Fibroblast of the aortic adventitia (primary cell): ENCODE measurements at places on chromosomes 7 and 10. TPM values are rescaled to one million over a fixed set of nuclear protein-coding genes. Genes with fewer than 3 reads are reported as not detected.
A peak's percentile ranks its signal among the peaks of the same experiment; 100 is the strongest.

DNA sequence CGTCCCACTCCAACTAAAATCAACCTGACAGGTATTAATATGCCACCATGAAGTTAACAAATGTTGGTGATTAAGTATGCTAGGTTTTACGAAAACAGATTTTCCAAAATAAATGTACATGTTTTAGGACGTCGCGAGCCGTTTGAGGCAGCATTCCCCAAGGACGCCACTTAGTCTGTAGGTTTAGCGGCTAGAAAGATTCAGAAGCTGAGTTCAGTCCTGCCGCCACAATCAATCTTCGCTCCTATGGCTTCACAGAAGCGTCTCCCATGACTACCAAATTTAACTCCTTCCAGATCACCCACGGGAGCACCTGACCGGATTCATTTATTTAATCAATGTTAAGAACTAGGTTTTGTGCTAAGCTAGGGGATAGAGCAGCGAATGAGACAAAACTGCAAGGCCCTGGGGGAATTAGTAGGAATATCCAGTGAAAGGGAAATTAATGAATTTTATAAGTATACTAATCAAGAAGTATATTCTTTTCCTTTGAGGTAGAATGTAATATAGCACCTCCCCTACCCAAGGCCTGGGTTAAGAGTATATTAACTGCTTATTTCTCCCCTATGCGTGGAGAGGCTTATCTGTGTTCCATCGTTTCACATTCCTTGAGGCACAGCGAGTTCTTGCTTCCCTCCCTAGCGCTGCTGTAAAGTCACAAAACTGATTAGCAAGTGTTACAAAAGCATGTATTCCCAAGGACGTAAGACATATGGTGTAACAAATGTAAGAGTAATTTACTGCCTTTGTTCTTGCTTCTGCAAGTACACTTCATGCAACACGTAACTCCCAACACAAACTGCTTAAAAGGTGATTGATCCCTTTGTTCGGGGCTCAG lies 994 bp upstream of the CYP51A1 start:
- DNase-seq: peak; percentile 48

- no peak for DNase-seq
These were observed 26.9 kb downstream of the SPOCK2 start for GRCh38 chr10:72061491-72061890.

DNA sequence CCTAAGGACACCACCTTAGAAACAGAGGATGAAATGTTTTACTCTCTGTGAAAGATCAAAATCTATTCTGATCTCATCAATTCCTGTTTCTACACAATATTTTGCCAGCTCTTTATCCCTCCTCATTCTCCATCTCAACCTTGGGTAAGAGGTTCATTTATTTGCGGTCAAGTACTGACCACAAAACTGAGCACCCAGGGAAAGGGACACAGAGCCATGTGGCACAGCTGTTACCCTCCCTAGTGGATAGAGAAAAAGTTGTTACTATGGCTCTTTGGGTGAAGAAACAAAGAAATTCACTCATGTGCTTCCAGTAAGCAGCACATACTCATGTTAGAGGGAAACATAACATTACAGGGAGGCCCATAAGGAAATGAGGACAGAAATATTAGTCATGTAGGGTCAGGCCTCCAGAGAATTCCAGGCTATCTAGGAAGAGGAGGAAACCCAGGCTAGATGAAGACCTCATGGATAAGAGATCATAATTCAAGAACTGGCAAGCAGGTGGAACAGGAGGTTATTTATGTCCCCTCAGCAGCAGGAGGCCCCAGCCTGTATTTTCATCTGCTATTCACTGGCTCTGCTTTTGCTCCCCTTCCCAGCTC lies 114.5 kb downstream of the ATE1 start:
- peak; percentile 46 for DNase-seq

DNA sequence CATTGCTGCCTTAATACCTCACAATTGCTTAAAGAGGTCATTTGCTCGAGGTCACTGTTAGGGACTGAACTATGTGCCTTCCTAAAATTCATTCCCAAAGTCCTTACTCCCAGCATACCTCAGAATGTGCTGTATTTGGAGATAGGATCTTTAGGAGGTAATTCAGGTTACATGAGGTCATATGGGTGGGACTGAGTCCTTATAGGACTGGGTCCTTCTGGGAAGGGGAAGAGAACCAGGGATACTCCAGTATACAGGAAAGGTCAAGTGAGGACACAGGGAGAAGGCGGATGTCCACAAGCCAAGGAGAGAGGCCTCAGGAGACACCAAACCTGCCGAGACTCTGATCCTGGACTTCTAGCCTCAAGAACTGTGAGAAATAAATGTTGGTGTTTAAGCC lies 253.3 kb downstream of the PRPF18 start:
- DNase-seq: no peak

- no peak for DNase-seq
These were observed 57.5 kb downstream of the GLRX3 start for GRCh38 chr10:130193493-130194193.

DNA sequence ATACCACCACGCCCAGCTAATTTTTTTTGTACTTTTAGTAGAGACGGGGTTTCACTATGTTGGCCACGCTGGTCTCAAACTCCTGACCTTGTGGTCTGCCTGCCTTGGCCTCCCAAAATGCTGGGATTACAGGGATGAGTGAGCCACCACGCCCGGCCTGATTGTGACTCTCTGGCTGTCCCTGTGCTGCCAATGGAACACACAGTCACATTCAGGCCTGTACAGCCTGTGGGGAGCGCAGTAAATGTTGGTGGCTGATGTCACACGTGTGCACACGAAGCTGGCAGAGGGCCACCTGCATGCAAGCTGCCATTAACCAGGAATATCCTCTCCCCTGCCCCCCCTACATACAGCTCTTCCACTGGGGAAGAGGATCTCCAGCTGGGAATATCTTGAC lies 22.1 kb downstream of the POLL start:
- no peak for DNase-seq

DNA sequence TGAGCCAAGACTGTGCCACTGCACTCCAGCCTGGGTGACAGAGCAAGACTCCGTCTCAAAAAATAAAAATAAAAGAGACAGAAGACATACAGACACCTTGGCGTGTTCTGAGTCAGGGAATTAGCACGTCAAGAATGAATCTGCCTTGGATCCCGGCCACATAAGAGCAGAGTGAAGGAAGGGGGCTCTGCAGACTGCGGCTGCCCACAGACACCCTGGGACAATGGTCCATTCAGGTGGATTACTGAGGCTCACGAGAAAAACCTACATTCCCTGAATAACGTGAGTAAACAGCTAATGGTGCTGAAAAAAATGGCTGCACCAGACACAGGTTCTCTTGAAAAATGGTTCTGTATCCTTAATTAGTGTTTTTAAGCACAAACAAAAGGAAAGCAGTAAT lies 100.1 kb upstream of the FGFR2 start:
- DNase-seq: no peak

DNA sequence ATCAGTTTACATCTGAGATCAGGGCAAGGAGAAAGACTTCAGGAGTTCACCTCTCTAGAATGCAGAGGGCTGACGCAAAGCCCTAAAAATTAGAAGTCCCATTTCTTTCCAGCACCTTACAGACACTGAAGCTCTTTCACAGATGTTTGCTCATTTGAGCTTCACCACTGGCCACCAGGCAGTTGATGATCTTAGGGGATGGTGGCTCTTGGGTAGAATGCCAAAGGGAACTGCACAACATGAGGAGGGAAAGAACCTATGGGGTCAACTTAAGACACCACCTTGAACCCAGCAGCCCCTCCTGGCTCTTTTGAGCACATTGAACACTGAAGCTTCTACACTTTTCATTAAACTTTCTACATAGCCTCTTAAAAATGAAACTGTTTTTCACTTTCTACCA lies 390.3 kb upstream of the CELF2 start:
- DNase-seq: no peak

DNA sequence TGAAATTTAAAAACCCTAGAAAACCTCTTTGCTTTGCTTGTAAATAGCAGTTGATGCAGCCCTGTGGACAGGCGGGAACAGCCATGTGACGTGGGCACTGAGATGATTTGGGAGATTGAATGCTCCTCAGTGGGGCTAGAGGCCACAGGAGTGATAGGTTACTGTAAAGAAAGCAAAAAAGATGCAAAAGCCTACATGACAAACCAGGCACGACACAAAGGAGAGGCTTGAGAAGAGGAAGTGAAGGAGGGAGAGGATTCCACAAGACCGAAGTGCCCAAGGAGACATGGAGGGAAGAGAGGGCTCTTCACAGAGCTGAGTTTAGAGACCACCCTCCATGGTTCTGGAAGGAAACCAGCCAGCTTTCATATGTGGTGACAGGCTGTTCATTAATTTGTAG lies 25.7 kb downstream of the IKZF1 start:
- no peak for DNase-seq

DNA sequence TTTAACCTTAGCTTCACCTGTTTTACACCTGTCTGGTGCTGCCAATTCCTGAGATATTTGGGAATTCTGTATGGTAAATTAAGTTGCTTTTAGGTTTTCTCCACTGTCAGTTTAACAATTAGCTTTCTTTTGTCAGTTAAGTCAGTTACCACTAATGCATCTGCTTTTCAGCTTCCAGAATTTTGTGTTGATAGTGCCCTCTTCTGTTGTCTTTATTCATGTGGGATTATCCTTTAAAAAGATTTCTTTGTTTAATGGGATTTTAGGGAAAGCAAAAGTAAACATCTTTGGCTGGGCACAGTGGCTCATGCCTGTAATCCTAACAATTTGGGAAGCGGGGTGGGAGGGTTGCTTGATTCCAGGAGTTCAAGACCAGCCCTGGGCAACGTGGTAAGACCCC lies 8.1 kb downstream of the TFAM start:
- peak; percentile 28 for DNase-seq

DNA sequence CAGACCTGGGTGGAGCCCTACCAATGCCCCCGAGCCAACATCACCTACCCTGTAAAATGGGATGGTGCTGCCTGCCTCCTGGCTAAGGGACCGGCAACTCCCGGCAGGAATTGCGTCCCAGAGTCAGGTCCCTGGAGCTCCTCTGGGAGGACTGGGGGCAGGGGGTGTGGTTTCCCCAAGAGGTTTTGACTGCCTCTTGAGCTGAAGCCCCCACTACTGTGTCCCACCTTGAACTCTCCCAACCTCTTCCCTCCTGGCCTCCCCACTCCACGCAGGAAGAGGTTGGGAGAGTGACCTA lies 1.3 kb downstream of the SH2B2 start:
- no peak for DNase-seq

- DNase-seq: no peak
These were observed 304.2 kb downstream of the SDK1 start for GRCh38 chr7:3605222-3605621.

GRCh38 chr10:14705548-14706230 lies 69.0 kb downstream of the FAM107B start:
- DNase-seq: no peak

- no peak for DNase-seq
These were observed 59.2 kb downstream of the TRIM24 start for GRCh38 chr7:138519061-138519798.

DNA sequence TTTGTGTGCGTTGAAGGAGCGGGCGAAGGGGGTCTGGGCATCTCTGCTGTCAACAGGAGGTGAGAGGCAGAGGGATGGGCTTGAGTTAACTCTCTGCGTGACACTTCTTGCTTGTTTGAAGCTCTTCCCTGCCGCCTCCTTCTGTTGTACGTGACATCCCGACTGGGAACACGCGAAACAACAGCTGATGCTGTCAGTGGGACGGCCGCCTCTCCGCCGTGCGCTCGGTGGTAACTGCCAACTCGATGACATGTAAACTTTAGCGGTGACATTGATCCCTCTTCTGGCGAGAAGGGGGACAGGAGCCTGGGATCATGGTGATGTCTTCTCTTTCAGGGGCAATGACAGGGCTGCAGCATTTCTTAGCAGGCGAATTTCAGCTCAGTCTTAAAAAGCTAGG lies 394.5 kb downstream of the TYW1 start:
- no peak for DNase-seq

- DNase-seq: peak; percentile 66
These were observed 18.6 kb upstream of the IFIT2 start for GRCh38 chr10:89283025-89283935.

DNA sequence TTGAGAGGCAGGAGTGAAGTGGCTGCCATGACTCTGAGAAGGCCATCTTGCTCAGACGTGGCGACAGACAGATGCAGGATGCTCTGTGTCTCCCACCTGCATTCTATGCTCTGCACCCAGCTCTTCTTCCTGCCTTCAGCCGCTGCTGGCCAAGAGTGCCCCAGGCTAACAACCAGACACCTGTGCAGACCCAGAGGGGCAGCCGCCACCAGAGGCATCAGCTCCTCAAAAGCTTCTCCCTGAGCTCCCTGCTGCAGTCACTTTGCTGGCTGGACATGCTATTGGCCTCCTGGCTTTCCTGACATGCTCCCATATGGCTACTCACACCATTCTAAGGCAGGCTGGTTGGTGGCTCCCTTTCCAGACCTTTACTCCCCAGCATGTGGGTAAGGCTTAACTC lies 70.6 kb upstream of the GRB10 start:
- DNase-seq: no peak

DNA sequence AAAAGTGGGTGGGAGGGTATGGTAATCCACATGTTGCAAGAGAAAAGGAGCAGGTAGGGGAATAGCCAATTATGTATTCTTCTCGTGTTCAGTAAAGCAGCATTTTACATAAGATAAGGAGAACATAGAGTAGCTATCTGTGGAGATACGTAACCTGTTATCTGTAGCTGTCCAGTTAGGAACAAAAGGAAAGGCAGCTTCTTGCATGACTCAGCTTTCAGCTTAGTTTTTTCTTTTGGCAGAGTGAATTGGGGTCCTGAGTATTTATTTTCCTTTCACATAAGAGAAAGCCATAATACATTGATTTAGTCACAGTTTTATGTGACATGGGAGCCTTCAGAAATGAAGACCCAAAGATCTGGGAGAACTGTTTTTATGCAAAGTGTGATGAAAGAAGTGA lies 116.7 kb upstream of the IMMP2L start:
- peak; percentile 52 for DNase-seq

- DNase-seq: peak; percentile 28
These were observed 325.7 kb downstream of the GATA3 start for GRCh38 chr10:8379906-8380832.

GRCh38 chr7:141151746-141152145 lies 77.9 kb downstream of the TMEM178B start:
- DNase-seq: no peak

- DNase-seq: no peak
These were observed 436.7 kb downstream of the IPMK start for GRCh38 chr10:57830877-57831560.

DNA sequence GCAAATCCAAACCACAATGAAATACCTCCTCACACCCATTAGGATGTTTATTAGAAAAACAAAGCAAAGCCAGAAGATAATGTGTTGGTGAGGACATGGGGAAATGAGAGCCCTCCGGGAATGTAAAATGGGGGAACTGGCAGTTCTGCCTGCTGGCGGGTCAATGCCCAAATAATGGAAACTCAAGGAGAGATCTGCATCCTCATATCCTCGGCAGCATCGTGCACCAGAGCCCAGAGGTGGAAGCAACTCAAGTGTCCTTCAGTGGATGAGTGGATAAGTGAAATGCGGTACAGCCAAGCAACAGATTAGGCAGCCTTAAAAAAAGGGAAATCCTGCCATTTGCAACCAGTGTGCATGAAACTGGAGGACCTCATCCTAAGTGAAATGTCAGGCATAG lies 325.2 kb downstream of the WDR37 start:
- DNase-seq: no peak

The GPC2 gene
- 1.2 and 4.5 TPM in 2 replicates for total RNA-seq

The CYP3A4 gene
- not detected in 2 replicates for total RNA-seq

The TMEM229A gene
- total RNA-seq: 3.8 TPM in 1 of 2 replicates, not detected in the other

The ASZ1 gene
- not detected in 2 replicates for total RNA-seq

The TEX36 gene
- total RNA-seq: 2.1 TPM in 1 of 2 replicates, not detected in the other

The OTUD1 gene
- total RNA-seq: 6.1 and 8.0 TPM in 2 replicates

The ADRA2A gene
- total RNA-seq: 0.82 and 2.6 TPM in 2 replicates

The LRRC61 gene
- 0.09 and 2.2 TPM in 2 replicates for total RNA-seq

The ADIRF gene
- 37.8 and 48.4 TPM in 2 replicates for total RNA-seq

The GHRHR gene
- total RNA-seq: not detected in 2 replicates

The IQUB gene
- 0.81 and 2.7 TPM in 2 replicates for total RNA-seq

The CPVL gene
- total RNA-seq: 0.54 and 3.2 TPM in 2 replicates

The SPDYE2B gene
- 0.16 TPM in 1 of 2 replicates, not detected in the other for total RNA-seq

The PSD gene
- total RNA-seq: 0.18 and 1.3 TPM in 2 replicates
